ENCODE measurements at places on chromosomes 1 and 21.

DNA sequence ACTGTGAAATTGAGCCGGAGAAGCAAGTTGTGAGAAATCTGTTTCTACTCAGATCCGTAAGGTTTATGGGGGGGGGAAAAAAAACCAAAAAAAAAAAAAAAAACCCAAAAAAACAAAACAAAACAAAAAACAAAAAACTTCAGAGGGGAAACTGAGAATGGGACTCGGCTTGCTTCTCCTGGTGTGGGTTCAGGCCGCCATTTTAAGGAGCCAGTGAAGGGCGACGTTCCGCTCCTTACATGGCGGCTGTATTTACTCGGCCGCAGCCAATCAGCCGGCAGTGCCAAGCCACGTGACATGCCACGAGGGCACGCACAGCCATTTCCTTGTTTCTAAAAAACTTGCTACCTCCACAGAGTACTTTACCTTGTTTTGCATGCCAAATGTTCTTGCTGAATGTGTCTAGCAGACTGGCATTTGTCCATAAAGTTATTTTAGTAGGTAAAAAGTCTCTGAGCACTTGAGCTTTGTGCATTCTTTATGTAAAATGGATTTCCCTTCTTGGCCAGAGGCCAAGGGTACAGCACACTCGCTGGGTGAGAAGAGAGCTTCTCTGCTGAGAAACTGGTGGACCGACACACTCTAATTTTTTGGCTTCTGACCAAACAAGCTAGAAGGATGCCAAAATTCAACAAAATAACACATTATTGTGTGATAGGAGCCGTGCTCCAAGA, 101.8 kb downstream of the NFIA start:
- no peak for DNase-seq

GRCh38 chr1:44705470-44705869, 25.5 kb downstream of the RNU5D-1 start:
- no peak for DNase-seq

- DNase-seq, result no peak
These were observed 34.5 kb downstream of the MAN1C1 start for GRCh38 chr1:25651036-25651640.

DNA sequence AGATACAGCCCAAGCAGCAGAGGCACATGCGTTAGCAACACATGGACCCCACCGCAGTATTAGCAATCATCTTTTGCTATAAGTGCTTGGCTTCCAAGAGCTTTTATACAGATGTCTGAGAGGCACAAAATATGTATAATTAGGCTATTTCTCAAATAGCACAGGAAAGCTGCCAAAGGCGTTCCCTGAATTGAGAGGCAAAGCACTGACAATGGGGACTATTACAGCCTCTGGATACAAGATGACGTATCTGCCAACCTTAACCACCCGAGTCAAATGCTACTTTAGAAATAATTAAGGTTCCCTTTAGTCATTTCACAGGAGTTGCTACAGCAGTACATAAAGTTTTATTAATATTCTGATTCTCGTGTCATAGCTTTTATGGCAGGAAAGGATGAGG, 6.4 kb downstream of the STMN1 start:
- no peak for DNase-seq

- DNase-seq, result no peak
These were observed 91.6 kb downstream of the GALNT2 start for GRCh38 chr1:230158415-230159291.

- no peak for DNase-seq
These were observed 12.9 kb downstream of the RNU5D-1 start for GRCh38 chr1:44718091-44718490.

- DNase-seq, result no peak
These were observed 25.6 kb downstream of the CRCT1 start for GRCh38 chr1:152539901-152540300.

- DNase-seq, result no peak
These were observed 74.3 kb downstream of the SDC3 start for GRCh38 chr1:30834253-30834652.

DNA sequence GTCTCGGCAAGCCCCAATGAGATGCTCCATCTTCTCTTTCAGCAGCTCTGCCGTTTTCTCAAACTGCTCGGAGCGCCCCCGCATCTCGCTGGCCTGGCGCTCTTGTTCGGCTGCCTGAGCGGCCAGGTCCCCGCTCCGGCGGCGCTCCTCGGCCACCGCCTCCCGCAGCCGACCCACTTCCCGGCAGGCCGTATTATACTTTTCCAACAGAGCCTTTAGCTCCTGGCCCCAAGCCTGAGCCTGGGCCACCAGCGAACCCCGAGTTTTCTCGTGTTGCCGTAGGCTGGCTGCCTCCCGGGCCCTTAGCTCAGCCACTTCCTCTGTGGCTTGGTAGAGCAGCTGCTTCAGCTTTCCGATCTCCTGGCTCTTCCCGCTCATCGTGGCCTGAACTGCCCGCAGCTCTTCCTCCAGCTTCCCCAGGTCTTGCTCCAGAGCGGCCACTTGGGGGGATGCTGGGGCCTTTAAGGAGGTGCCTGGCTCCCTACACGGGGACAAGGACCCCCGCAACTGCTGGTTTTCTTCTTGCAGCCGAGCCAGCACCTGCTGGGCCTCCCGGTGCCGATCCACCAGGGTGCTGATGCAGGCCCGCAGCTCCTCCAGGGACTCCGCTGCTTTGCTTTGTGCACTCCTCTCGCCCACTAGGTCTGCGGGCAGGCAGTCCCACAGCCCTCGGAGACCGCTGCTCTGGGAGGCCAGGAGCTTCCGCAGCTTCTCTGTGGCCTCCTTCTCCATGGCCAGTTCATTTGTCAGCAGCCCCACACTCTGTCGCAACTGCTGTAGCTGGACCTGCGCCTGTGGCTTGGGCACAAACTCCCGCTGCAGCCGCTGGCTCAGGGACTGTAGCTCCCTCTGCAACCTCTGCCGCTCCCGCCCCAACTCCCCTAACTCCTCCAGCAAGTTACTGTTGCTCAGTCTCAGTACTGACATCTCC, 13.4 kb upstream of the PIAS3 start:
- no peak for DNase-seq

DNA sequence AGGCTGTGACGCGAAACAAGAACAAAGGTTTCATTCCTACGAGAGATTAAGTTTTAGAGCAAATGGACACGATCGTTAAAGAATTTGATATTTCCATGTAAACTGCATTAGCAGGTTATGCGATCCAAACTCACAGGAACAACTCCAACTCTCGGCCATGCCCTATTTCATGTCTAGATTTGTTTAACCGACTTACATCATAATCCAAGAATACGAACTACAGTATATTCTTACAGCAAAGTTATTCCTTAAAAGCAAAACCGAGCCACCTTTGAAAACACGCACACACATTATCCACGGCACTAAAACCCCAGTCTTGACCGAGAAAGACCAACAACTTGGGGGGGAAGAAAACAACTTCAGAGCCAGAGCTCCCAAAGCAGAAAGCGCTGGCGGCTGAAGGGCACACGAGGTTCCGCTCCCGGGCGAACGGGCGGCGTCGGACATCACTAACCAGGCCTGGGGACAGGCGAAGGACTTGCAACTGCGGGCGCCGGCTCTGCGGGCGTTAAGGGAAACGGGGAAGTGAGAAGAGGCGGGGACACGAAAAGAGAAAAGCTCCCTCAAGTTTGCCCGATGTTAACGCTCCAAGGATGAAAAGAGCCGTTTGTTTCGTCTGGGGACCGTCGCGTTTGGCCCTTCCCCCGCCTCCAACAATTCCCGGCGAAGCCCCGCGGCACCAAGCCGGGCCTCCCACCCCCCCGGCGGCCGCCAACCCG, 690 bp downstream of the B3GALNT2 start:
- DNase-seq, result no peak

- DNase-seq, result no peak
These were observed 15.9 kb downstream of the ATF6 start for GRCh38 chr1:161781995-161782394.

DNA sequence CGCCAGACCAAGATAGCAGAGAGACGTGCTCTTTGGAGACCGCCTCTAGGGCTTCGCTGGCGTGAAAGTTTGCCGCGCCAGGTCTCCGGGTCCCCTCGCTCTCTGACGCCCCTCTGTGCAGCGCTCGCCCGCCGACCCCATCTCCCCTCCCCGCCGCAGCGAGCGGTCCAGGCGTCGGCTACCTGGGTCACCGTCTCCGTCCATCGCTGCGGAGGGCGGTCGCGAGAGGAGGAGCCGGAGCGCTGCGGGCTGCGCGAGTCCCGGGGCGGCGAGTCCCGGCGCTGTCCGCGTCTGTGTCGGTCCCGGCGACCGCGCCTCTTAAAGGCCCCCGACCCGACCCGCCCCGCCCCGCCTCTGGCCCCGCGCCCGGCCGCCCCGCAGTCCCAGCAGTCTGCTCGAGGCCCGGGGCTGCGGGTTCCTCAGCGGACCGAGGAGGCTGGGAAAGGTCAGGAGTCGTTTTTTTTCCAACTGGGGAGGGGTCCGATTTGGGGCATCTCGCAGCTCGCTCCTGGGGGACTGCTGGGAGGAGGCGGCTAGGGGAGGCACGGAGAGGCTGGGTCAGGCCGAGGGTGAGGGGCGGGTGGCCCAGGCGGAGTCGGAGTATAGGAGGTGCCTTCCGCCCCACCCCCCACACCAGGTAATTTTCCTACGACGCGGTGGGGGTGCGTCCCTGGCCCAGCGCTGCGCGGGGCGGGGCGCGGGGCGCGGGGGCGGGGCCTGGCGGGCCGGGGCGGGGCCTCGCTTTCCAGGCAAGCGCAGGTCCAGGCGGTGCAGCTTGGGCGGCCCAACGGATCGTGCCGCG, at the start of the genes FBXO2 and FBXO44:
Gene FBXO2, minus strand, starts transcription at position 293 of the 802 bp plus-strand sequence. Its CDS starts 89 bp downstream, at position 204.
Gene FBXO44, plus strand, starts transcription at position 741 of the 802 bp plus-strand sequence. CDS start 959 bp downstream, outside the sequence.
- peak; percentile 37 for DNase-seq

DNA sequence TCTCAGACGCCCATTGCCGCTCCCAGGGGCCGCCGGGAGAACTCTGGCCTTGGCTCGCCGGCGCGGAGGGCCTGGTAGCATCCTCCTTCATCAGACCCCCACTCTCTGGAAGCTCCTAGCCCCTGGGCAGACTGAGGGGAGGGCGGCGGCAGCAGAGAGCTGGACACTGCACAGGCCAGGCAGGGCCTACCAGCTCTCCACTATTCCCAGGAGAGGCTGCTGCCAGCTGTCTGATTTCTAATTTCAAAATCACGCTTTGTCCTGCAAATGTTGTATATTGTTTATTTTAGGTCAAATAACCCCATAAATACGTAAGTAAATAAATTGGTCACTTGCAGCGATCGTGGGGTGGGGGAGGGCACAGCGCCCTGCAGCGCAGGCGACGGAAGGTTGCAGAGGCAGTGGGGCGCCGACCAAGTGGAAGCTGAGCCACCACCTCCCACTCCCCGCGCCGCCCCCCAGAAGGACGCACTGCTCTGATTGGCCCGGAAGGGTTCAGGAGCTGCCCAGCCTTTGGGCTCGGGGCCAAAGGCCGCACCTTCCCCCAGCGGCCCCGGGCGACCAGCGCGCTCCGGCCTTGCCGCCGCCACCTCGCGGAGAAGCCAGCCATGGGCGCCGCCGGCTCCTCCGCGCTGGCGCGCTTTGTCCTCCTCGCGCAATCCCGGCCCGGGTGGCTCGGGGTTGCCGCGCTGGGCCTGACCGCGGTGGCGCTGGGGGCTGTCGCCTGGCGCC, at the start of gene MTARC1:
Gene MTARC1, plus strand, starts transcription at position 577 of the 732 bp plus-strand sequence. Its CDS starts 32 bp downstream, at position 609.
- DNase-seq, result no peak

DNA sequence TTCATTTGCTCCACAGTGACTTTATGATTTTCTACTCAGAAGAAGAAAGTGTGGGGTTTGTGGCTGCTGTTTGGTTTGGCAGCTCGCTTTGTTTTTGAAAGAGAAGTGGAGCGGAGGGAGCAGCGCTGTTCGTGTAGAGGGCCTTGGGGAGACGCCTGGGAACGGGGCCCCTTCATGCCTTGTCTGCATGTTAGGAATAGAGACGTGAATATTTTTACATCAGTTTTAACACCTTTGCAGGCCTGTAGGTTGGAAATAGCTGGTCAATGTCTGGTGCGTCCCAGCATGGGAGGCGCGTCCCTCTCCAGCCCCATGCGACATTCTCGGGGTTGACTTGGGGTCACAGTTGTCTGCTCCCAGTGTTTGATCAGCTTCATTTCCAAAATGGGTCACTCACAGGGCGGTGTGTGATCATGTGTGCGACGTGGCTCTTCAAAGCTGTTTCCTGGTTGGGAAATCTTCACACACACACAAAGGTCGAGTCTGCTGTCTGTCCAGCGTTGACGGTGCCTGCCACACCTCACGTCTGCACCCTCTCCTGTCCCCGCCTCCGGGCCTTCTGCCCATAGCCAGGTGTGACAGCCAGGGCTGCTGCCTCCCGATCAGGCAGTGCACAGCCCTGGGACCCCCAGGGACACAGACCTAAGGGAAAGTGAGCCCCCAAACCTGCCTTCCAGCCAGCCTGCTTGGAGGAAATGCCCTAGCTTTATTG, 149.2 kb downstream of the PSMG1 start:
- no peak for DNase-seq

- no peak for DNase-seq
These were observed 12.4 kb downstream of the NEXN start for GRCh38 chr1:77900687-77901293.

GRCh38 chr21:42567214-42567555, 53.5 kb downstream of the SLC37A1 start:
- DNase-seq, result no peak

- DNase-seq, result no peak
These were observed 72.8 kb upstream of the EFHD2 start for GRCh38 chr1:15336866-15337265.

- no peak for DNase-seq
These were observed 18.8 kb upstream of the COP1 start for GRCh38 chr1:176225911-176226310.

GRCh38 chr1:60620087-60620486, 462.3 kb upstream of the NFIA start:
- no peak for DNase-seq

- no peak for DNase-seq
These were observed 131.1 kb downstream of the PTPN14 start for GRCh38 chr1:214420341-214420740.

- DNase-seq, result no peak
These were observed 186.8 kb upstream of the RGS18 start for GRCh38 chr1:191971447-191971846.

- no peak for DNase-seq
These were observed 7.9 kb downstream of the PGBD2 start for GRCh38 chr1:248913933-248914332.

DNA sequence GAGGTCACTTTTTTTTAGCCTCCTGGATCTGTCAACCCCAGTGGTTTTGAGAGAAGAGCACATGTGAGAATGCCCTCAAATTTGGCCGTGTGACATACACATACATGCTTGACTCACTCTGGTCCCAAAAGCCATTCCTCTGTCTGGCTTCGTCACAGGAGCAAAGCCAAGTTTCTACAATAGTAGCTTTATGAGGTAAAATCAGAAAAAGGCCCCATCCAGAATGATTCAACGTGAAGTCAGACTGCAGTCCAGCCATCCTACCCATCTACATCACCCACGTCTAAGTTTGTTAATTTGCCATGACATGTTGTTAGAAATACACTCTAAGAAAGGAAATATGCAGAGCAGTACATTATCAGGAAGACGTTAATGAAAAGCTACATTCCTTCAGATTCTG, 245.2 kb downstream of the SDCCAG8 start:
- no peak for DNase-seq

DNA sequence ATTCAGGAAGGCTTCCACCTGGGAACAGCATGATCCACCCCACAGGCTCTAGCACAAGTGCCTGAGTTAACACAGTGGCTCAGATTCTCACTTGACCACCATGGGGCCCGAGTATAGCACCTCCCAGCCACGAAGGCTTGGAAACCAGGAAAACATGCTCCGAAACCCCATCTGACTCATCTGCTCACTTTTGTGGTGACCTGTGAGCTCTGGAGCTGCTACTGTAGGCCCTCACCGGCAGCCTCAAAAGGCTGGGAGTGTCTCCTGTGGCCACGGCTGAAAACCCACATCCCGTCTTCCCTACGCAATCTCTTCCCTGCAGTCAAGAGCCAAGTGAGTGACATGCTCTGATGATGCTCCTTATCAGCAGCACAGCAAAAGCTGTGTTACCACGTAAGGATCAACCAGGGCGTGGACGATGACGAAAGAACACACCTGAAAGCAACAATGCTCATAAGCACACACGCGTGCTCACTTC, 81.4 kb downstream of the TGFBR3 start:
- DNase-seq, result peak; percentile 56
